ENCODE measurements at places on chromosomes 12 and 14.
A peak's percentile ranks its signal among the peaks of the same experiment; 100 is the strongest.

GRCh38 chr14:34676516-34677211 lies 37.7 kb downstream of the CFL2 start:
- no peak for DNase-seq

DNA sequence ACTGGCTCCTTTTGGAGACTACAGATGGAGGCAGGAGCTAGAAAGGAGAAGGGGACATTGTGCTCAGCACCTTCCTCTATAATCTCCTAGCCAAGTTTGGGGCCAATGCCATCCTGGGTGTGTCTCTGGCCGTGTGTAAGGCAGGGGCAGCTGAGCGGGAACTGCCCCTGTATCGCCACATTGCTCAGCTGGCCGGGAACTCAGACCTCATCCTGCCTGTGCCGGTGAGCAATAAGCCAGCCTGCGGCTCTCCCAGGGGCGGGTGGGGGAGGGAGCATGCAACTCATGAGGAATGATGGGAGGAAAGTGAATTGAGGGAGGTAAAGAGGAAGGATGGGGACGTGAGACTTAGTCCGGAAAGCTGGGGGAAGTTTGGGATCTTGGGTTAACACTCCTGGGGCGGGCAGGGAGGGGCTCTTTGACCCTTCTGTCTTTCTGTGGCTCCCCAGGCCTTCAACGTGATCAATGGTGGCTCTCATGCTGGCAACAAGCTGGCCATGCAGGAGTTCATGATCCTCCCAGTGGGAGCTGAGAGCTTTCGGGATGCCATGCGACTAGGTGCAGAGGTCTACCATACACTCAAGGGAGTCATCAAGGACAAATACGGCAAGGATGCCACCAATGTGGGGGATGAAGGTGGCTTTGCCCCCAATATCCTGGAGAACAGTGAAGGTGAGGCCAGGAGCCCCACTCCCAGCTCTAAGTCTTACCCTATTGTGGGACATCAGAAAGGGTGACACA lies 3.3 kb downstream of the ENO2 start:
- no peak for DNase-seq

GRCh38 chr12:85085066-85085465 lies 48.9 kb downstream of the LRRIQ1 start:
- DNase-seq = no peak

DNA sequence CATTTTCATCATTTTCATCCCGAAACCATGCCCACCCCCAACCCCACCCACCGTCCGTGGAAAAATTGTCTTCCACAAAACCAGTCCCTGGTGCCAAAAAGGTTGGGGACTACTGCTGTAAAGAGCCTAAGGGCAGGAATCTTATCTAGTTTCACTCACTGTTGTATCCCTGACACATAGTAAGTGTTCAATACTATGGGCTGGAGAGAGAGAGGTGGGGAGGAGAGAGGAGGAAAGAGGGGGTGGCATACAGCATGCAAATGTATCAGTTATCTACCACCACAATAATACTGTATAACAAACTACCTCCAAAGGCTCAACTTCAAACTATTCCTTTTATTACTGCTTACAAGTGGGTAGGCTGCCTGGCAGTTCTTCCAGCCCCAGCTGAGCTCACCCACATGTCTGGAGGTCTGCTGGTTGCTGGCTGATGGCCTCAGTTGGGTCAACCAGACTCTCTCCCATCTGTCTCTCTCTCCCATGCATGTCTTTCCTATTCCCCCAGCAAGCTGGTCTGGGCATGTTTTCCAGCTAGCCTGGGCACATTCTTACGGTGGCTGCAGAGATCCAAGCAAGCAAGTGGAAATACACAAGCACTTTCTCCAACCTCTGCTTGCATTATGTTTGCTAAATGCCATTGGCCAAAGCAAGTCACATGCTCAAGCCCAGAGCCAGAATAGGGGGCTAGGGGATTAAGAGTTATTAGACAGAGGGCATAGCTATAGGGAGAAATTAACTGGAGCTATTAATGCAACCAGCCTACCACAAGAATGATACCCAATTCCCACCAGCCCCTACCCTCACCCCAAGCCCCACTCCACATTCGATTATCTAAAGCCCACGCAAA lies 31.6 kb upstream of the FICD start:
- peak; percentile 11 for DNase-seq

- DNase-seq = no peak
Measured at GRCh38 chr14:20376071-20376588, 32.7 kb downstream of the PARP2 start.

GRCh38 chr12:89468648-89469326 lies 55.8 kb downstream of the GALNT4 start:
- no peak for DNase-seq

DNA sequence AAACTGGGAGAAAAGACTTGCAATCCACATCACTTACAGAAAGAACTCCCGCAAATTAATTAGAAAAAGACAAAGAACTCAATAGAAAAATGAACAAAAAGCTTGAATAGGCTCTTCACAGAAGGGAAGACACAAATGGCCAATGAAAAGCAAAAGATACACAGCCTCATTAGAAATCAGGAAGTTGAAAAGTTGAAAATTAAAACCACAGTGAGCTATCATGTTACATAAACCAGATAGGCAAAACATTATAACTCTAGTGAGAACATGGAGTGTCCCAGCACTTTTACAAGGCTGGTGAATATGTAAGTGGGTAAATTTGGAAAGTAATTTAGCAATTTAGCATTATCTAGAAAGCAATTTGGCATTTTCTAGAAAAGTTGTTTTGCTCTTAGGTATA lies 158.4 kb upstream of the RASSF8 start:
- peak; percentile 66 for DNase-seq

GRCh38 chr14:69274321-69274720 lies 14.4 kb downstream of the GALNT16 start:
- no peak for DNase-seq

GRCh38 chr14:33842299-33842698 lies 108.6 kb downstream of the EGLN3 start:
- DNase-seq = peak; percentile 58

- peak; percentile 38 for DNase-seq
Measured at GRCh38 chr12:122659579-122659978, 43.6 kb downstream of the HCAR2 start.

- DNase-seq = peak; percentile 67
Measured at GRCh38 chr14:60757567-60758002, 23.0 kb downstream of the MNAT1 start.

DNA sequence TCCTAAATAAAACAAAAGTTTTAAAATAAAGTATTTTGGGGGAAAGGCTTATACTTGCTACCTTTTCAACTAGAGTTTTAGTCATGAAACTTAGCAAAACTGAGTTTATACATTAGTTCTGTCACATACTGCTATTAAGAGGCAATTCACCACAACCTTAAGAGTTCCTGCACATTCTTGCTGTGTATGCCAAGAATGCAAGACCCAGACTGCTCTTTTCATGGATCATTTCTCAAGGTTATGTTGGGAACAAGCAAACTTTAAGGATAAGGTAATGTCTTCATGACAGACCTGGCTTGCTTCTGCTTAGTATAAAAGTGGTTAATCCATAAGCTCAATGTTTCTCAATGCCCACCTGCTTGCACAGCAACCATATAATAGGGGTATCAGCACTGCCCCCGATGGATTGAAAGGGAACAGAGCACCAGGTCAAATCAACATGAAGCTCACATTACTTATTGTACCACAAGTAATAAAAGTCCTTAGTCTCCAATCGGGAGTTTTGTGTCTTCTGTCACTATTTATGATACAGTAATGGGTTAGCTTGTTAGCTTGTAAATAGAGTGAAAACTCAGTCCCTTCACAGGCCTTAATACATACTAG lies 67.6 kb downstream of the KIF21A start:
- DNase-seq = no peak

- DNase-seq = no peak
Measured at GRCh38 chr14:106579084-106579483, 1052.7 kb downstream of the TMEM121 start.

- peak; percentile 89 for DNase-seq
Measured at GRCh38 chr14:51674294-51675002, 22.7 kb downstream of the FRMD6 start.

DNA sequence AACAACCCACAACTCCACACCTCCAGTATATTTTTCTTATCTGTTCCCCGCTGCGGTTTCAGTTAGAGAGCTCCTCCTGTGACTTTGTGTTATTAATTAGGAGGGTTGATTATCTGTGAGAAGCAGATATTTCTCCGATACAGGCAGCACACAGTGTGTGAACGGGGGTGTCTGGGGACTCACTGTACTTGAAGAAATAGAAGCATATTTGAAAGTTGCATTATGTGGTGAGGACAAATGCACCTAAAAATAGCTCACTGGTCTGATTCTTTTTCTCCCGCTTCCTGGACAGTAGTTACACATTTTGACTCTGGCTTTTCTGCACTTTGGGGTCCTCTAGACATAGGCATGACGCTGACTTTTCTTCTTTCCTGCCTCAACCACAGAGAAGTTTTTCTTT lies 277.7 kb downstream of the VRK1 start:
- no peak for DNase-seq

DNA sequence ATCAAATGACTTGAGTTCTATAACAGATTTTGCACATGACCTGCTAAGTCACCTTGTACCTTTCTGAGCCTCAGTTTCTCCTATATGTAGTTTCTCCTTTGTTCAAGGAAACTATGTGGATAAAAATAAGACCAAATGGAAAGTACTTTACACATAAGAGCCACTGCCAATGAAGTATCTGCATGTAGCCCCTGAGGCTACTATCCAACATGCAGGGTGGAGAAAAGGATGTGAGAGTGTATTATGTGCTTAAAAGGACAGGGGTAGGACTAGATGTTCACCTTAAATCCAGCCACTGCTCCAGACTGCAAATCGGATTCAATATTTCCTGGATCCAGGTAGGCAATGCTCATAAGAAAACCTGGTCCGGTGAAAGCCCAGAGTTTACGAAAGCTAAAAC lies 21.2 kb downstream of the SLC11A2 start:
- DNase-seq = no peak

DNA sequence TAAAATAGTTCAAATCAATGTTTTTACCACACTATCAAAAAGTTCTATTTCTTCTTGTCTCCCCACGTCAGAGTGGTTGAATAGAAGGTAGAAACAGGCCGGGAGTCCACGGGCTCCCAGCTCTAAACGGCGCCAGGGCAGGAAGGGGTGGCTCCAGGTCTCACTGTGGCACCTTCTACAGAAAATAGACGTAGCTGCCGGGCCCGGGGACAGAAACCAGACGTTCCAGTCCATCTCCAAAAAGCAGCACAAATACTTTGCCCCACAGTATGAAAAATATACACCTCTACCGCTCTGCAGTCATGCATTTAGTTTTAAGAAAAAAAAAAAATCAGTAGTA lies 30.9 kb downstream of the CCNK start:
- no peak for DNase-seq

GRCh38 chr14:83300476-83301064 lies 1766.9 kb upstream of the SEL1L start:
- DNase-seq = no peak

- DNase-seq = peak; percentile 37
Measured at GRCh38 chr12:108349278-108349688, 10.2 kb upstream of the CMKLR1 start.

GRCh38 chr14:99248761-99249171 lies 23.2 kb downstream of the BCL11B start:
- no peak for DNase-seq

DNA sequence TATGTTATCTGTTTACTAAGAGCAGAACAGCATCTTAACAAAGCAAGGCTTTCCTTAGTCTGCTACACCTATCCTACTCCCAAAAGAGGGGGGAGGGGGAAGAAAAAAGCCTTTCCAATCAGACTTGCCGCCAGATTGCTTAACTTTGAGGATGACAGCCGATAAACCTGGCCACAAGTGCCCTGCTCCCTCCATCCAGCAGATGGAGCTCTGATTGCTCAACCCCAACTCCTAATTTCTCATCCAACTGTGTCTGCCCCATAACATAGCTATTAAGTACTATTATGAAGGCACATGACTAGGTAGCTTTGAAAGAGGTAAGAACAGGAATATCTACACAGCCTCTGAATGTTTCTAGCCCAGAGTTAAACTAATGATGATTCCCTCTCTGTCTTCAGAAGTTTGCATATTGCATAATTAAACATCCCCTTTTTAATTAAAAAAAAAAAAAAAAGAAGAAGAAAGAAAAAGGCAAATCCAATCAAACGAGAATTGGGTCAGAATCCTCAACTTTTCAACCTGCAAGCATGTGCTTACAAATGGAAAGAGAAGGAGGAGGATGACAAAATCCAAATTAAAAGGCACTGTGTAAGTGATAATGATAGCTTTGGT lies 247.4 kb downstream of the GALC start:
- DNase-seq = no peak

DNA sequence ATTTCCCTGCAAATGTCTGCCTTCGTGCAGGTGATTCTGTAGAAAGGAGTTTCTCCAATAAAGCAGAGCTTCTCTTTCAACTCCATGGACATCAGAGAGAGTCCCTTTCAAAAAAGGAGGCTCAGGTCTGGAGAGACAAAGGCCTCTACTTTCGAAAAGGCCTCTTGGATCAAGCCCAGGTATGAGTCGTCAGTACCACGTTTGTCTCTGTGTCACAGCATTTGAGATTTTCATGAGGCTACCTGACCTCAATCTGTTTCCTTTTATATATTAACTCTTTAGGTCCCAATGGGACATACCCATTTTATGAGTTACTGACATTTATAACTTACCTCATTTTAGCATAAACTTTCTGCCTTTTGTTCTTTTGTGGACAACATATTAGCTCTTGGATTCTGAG lies 290.8 kb downstream of the RPAP3 start:
- peak; percentile 29 for DNase-seq

DNA sequence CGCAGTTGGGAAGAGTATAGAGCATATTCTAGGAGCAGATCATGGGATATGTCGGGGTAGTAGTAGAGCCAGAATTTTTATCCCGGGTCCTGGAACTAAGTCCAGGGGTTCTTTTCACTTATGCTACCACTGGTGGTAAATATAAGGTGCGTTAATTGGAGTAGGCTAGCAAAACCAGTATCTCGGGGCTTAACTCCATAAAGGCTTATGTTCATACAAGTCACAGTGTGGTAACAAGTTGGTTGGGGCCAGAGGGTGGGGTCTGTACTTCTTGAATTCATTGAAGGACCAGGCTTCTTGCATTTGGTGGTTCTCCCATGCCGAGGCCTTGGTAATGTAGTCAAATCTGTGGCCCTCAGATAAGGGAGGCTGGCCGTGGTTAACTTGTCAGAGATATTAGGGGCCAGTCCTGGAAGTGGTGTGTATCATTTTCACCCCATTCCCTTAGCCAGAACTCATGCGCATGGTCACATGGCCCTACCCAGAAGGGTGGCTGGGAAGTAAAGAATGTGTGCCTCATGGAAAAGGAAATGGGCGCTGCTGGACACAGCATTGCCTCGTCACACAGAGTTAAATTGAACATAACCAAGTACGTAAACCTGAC lies 1.5 kb upstream of the ZNF641 start:
- DNase-seq = no peak

DNA sequence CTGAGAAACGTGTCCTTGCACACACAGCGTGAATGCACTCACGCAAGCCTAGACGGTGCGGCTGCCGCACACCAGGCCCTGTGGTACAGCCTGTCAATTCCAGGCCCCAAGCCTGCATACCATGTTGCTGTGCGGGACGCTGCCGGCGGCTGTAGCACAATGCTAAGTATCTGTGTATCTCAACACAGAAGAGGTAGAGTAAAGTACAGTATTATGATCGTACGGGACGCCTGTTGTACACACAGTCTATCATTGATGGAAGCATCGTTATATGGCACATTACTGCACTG lies 45.0 kb downstream of the AMN start:
- DNase-seq = no peak

Measured in M059J (cell line).